ENCODE measurements at places on chromosomes 7 and 10. TPM values are rescaled to one million over a fixed set of nuclear protein-coding genes. Genes with fewer than 3 reads are reported as not detected.

HHEX gene
- 21.6 TPM for total RNA-seq

SPDYE1 gene
- total RNA-seq: not detected

TMEM213 gene
- total RNA-seq: not detected

TMEM236 gene
- not detected for total RNA-seq

TFR2 gene
- total RNA-seq: 7.2 TPM

PRR15 gene
- total RNA-seq: not detected

MICALL2 gene
- 0.72 TPM for total RNA-seq
